ENCODE measurements at places on chromosomes 3 and 15. TPM values are rescaled to one million over a fixed set of nuclear protein-coding genes. Genes with fewer than 3 reads are reported as not detected.

DNA sequence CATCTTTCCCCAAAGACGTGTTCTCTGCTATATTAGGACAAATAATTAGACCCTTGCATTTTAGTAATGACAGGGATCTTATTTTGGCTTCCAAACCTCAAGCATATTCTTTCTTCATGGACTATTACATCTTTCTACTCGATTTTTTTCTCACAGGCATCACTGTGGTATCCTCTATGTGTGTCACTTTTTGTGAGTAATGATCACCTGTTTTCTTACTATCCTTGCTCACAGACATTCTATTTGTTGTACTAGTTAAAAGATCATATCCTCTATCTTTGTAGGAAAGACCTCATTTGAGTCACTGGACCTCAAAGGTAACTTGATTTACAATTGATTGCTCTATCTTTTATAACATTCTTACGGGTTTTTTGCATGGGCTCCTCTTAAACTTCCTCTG is 6.8 kb downstream of the C3orf80 start:
- DNase-seq: no peak

- peak; percentile 55 for DNase-seq
Measured at GRCh38 chr3:72657666-72658065, 190.6 kb downstream of the SHQ1 start.

DNA sequence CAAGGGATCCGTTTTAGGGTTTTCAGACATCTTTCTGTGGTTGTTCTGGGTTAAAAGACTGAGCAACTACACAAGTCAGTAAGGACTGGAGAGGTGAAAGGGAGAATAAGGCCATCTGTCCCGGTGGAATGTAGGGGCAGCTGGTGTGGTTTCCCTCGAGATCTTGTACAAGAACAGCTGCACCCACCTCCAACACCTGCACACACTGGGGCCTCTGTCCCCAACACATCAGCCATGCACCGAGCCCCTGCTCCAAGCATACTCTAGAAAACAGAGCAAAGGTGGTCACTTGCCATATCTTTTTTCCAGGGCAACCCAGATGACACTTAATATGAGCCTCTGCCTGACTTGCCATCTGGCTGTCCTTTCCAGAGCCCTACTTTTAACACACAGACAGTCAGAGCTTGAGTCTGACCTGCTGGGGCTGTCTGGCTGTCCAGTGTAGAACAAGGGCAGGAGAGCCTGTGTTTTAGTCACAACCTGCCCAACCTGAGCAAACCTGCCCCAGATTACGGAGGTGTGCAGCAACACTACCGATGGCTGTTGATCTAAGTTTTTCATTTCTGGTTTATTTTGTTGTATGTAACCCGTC is 12.2 kb downstream of the MAN2A2 start:
- no peak for DNase-seq

DNA sequence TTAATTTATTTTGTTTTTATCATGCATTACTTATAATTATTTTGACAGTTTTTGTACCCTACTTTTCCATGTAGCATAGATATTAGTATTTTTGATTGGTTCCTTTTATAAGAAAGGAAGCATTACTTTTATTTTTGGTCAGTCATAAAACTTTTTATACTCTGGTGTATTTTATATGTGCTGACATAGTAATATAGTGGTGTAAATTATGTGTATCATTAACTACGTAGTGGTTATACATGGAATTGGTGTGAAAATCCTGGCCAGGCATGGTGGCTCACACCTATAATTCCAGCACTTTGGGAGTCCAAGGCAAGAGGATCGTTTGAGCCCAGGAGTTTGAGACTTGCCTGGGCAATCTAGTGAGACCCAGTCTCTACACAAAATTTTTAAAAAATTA is 18.8 kb upstream of the NIPA2 start:
- no peak for DNase-seq

DNA sequence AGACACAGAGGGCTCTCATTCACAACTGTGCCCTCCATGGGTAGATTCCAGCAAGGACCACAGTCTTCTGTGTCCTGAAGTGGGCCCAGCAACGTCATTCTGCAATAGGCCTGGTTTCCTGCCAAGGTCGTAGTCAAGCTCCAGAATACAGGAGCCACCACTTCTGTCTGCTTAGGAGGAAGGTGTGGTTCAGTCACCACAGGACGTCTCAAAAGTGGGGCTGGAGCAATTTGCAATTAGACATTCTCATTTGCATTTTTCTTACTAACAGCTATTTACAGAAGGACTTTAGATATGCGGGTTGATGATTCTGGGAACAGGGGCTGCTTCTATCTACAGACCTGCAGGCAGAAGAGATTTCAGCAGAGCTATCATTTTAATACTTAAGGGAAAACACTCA is 58.7 kb upstream of the MYRIP start:
- no peak for DNase-seq

DNA sequence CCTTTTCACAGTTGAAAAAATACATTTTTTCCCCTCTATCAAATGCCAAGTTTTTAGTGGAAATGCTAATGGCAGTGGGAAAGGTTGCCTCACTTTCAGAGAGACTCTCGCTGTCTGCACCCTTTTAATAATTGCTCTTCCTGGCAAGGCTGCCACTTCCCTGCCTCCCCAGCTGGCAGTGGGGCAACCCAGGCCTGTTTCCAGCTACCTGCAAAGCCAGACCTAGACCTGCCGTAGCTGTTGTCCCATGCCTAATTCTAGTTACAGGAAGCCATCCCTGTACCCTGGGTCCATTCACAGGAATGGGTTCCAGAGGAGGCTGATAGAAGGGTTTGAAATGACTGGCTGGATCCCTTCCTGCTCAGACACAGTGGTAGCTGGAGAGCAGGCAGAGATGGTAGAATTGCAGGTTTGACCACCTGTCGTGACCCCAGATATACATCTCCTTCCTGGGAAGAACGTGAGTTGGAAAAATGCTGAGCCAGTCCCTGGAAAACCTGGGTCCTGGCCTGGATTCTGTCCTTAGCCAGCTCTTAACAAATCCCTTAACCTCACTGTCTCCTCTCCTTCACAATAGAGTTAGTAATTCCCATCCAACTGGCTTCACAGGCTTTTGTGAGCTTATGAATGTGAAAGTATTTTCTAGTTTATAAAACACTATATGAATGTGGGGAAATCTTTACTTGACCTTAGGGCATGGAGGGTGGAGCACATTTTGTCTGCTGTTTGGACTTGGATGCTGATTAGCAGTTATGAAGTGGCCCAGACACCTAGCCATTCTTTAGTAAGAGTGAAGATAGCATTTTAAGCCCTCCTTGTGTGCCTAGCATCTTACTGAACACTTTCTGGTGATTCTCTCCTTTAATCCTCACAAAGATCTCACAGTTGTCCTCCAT is 12.9 kb upstream of the ALPK3 start:
- no peak for DNase-seq

The TMOD2 gene
- total RNA-seq: 2.2 TPM

Data from bronchial epithelial cell (primary cell).